ENCODE measurements at places on chromosomes 6 and 20.

DNA sequence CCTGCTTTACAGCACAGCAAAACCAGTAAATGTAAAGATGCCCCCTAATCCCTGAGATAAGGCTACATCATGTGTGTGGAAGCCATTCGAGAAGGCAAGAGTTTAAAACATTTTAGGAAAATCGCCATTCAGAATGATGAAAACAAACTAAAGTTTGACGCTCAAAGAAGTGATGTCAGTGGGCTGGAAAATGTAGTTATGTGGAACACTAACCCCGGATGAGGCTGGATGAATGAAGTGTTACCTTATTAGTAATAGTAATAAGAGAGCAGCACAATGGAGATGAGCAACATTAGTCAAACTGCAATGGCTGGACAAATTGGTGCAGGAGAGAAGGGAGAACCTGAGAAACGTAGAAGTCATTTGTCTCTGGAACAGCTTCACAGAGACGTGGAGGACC, 130.7 kb upstream of the ARID1B start:
- DNase-seq = no peak

DNA sequence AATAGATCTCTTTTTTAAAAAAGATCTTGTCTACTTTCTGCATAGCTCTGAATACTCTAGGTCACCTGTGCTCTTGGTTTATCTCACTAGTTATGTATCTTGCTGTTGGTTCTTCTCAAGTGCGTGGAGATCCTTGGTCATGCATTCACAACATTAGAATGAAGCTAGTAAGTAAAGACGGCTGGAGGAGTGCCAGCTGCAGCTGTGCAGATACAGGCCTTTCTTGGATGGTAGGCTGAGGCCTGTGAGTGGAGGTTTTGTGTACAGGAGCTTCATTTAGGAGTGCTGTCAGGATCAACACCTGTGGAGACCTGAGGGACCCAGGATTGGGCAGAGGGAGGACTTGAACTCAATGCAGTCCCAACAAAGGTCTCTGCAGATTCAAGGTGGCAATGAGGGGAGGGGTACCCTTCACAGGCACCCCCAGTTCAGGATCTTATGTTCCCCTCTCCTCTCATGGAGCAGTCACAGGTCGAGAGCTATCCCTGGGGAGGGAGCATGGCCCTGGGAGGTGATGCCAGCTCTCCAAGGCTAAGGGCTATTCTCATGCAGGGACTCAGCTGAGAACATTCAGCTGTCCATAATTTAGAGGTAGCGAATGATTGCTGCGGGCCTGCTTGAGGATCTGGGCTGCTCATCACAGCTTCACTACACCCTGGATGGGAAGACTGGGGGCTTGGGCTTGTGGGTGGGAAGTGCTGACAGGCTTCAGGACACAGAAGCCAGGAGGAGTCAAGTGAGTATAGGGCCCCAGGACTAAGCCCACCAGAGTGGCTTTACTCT, 98.9 kb upstream of the ENPP5 start:
- peak; percentile 48 for DNase-seq

GRCh38 chr20:48260129-48260756, 475.0 kb upstream of the SULF2 start:
- DNase-seq = peak; percentile 24

DNA sequence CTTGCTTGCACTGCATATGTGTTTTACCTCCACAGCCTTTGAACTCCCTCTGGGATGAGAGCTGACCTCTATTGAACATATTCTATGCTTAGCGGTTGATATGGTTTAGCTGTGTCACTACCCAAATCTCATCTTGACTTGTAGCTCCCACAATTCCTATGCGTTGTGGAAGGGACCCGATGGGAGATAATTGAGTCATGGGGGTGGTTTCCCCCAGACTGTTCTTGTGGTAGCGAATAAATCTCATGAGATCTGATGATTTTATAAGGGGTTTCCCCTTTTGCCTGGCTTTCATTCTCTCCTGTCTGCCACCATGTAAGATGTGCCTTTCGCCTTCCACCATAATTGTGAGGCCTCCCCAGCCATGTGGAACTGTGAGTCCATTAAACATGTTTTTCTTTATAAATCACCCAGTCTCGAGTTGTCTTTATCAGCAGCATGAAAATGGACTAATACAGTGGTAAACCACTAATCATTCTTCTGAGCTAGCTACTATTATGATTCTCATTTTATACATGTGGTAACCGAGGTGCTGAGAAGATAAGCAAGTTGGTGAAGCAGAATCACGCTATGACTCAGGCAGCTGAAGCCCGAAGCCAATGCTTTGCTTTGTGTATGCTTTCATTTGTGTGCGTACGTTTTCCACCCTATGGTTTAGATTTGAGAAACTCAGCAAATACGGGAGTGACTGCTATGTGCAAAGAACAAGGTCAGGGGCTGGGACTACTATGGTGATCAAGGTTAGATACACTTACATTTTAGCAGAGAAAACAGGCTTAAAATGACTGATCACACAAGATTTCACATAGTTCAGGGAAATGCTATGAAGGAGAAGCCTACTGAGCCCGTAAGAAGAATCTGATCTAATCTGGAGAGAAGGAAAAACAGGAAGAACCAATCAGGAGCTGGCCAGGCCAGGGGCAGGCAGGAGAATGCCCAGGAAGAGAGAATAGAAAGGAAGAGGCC, 363.5 kb downstream of the ESR1 start:
- DNase-seq = no peak

DNA sequence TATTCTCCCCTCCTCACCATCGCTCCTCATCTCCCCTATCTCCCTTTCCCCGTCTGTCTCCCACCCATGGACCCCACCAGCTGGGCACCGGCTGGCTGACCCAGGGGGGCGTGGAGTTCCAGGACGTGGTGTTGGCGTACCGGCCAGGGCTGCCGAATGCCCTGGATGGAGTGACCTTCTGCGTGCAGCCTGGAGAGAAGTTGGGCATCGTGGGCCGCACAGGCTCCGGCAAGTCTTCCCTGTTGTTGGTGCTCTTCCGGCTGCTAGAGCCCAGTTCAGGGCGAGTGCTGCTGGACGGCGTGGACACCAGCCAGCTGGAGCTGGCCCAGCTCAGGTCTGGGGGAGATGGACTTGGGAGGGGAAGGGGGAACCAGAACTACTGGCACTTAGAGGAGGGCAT, 7.7 kb downstream of the DLK2 start:
- no peak for DNase-seq

DNA sequence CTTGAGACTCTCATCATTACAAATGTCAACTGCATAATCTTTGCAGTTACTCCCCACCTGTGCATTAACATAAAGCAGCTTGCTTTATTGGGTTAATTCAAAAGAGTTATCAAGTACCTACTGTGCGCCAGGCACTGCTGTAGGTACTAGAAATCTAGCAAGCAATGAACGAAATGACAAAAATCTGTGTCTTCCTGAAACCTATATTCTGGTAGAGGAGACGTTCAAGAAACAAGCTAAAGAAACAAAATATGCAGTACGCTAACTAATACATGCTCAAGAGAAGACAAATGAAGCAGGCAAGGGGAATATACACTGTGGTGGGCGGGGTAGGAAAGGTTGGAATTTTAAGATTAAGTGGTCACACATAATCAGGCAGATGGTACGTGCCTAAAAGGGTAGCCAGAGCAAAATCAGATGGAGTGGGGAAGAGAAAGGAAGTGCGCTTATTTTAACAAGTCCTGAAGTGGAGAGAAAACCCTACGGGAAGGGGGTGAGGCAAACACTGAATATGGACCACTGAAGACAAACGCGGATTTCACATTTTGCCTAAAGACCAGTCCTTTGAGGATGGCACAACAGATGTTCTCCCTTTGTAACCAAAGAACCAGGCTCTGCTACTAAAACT, 1.2 kb downstream of the ELOVL2 start:
- no peak for DNase-seq

DNA sequence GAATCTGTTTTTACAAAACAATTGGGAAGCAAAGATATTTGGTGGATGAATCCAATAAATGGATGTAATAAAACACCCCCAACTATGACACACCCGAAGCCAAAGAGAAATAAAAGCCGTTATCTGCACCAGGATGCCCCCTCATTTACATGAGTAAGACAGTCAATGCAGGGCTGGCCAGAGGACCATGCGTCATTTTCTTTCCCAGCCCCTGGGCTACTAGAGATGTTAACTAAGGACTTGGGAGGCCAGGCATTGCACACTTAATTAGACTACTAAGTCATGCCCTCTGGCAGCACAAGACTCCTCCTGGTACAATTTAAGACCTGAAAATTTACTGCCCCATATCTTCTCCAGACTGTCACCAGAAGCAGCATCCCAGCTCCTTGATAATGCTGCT, 3.2 kb downstream of the LEMD2 start:
- DNase-seq = no peak

DNA sequence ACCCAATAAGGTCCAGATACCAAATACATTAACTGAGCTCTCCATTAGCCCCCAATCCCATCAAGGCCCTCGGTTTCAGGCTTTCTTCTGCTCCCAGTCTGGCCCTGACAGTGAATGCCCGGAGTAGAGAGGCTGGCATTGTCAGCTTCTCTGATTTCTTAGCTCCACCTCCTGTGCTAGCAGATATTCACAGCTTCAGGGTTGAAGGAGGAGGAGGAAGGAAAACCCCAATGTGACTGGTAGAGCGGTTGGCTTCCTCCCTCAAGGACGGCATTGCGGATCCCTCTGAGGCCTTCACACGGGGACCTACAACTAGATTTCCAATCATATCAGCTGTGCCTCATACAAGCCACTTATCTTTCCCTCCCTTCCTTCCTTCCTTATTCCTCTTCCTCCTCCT, 164.1 kb upstream of the SYNDIG1 start:
- DNase-seq = no peak

GRCh38 chr6:50816947-50817645, 1.6 kb upstream of the TFAP2B start:
- no peak for DNase-seq

DNA sequence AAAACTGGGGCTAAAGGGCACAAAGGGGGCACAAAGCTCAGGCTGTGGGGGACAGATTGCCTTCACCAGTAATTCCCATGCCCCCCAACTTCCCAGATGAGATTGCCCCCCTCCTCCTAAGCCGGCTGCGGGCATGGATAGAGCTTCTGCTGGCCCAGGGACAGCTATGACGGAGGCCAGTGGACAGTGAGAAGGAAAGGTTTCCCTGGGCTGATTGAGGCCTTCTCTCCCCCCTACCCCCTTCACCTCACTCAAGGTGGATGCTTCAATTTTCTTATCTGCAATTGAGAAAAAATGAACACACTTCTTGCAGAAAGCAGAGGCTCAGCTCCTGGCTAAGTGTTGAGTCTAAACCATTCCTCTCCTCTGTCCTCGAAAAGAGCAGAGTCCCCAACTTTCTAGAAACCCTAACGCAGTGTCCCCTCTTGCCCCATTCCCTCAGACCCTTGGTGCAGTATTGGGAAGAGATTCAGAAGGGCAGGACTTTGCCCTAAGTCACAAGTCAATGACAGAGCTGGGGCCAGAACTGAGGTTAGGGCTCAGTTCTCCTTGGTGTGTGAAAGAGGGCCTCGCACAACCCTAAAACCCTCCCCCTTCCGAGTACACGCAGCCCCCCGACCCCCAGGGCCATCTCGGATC, 808 bp downstream of the SDC4 start:
- no peak for DNase-seq

DNA sequence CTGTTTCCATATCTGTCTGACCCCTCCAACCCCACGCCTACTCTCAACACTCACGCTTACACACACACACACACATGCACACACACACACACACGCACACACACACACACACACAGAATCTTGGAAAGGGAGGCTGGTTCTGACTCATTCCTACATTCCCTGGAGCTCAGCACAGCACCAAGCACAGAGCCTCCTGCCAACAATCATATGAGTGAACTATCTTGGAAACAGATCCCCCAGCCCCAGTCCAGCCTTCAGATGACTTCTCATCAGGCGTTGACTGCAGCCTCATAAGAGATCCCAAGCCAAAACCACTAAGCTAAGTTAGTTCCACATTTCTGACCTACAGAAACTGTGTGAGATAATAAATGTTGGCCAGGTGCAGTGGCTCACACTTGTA, 14.1 kb upstream of the HCK start:
- DNase-seq = no peak
